ENCODE measurements at places on chromosomes 12 and 14. TPM values are rescaled to one million over a fixed set of nuclear protein-coding genes. Genes with fewer than 3 reads are reported as not detected.

DNA sequence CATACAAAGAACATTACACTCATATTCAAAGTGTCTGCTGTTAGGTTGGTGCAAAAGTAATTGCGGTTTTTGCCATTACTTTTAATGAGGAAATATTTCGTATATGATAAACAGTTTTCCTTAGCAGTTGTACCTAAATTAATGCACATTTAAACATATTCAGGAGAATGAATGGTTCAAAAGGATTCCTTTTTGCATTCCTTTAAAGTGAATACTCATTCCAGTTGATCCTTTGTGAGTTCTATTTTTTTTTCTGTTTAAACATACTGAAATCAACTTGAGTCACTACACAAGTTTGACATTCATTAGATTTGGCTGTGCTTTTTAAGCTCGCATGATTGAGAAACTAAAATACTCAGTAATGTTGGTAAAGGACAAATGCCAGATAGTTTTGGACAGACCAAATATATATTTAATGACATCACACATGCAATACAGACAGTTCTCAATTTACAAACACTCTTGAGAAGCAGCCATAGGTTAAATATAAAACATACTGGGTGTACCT, 13.8 kb upstream of the SLC38A2 start:
- DNase-seq, result no peak

DNA sequence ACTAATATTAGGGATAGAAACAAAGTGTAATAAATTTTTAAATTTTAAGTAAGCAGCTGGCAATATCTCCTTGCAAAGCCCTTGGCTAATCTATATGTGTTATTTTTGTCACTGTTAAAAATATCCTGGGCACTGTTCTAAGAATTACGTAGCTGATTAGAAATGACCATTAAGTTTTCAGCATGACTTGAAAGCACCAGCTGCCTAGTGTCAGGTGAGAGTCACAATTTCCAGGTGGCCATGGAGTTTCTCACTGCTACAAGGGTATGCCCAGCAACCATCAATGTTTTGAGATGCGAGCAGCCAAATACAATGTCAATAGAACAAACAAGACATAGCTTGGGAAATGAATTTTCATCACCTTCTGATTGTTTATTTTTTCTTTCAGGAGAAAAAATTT, 23.3 kb upstream of the GYS2 start:
- no peak for DNase-seq

DNA sequence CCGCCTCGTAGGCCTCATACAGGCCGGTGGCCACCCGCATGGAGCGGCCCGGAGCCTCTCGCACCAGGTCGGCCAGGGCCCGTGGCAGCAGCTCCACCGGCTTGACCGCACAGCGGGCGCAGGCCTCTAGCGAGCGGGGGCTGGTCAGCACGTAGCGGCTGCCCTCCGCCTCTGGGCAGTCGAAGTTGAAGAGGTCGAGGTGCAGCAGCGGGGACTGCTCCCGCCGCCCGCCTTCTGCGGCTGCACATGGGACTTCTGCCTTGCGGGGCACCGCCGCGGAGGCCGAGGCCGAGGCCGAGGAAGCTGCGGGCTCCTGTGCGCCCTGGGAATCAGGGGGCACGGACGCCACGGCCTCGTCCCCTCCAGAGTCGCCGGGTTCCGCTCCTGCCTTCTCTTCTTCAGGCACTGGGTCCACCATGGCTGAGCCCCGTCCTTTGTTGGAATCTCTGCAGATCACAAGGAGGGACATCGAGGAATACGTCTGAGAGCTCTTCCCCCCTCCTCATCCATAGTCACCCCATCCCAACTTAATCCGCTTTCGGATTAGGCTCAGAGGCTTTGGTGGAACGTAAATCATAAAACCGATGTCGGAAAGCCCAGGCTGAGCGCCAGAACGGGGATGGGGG, 1.4 kb downstream of the CCDC177 start:
- peak; percentile 40 for DNase-seq

DNA sequence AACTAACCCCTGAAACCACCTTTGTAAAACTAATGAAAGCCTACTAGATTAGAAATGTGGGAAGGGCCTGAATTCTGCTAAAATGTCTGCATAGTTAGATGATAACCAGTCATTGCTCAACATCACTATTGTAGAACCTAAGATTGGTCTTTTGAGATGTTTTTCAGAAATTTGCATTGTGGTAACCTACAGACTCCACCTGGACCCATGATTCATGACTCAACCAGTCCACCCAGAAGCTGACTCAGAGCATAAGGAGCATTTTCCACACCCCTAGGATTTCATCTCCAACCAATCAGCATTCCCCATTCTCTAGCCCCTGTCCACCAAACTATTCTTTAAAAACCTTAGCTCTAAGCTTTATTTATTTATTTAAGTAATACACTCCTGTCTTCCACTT, 30.4 kb upstream of the CHGA start:
- no peak for DNase-seq

- DNase-seq, result peak; percentile 82
Observed at GRCh38 chr12:132523576-132524331, 33.8 kb downstream of the FBRSL1 start.

- DNase-seq, result no peak
Observed at GRCh38 chr14:58598028-58598803, 39.5 kb upstream of the DACT1 start.

Gene IL22
- not detected for polyA plus RNA-seq

Gene SPRING1
- 12.9 TPM for polyA plus RNA-seq

All from B cell (primary cell).